Stimulated activated CD8-positive, alpha-beta memory T cell treated with anti-CD3 and anti-CD28 coated beads, Interleukin-15, amount 100 ng/mL, for 24 hours (primary cell): ENCODE measurements at places on chromosomes 4 and X.

GRCh38 chr4:135508006-135508714 lies 1306.6 kb upstream of the PABPC4L start:
- no peak for DNase-seq

DNA sequence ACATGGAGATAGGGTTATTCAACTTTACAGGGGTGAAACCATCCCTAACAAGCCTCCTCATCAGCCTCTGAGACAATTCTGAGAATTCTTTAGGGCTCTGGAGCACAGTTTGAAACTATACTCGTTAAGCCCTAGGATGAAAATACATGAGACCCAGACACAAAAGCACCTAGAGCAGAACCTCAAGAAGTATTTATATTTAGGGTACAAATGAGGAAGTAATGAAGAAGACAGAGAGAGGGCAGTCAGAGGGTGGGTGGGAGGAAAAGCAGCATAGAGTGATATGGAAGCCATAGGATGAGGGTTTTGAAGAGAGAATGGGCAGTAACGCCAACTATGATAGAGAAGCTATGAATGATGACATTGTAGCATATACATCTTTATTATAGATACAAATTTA lies 250.3 kb downstream of the DCLK2 start:
- DNase-seq = no peak

DNA sequence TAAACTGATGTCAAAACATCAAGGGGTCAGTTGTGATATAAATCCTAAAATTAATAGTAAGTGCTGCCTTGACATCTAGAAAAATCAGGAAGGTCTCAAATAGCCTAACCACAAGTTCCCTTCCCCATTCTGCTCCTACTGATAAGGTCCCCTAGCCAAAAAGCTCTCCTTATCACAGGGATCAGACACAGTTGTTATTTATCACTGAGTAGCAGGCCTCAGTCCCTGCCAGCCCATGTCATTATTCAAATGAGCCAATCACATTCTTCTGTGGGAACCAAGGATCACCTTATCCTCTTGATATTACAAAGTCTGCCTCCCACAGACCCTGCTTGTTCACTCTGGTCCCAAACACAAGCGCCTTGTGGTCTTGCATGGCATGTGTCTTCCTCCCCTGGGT lies 23.3 kb upstream of the TMEM255A start:
- no peak for DNase-seq

DNA sequence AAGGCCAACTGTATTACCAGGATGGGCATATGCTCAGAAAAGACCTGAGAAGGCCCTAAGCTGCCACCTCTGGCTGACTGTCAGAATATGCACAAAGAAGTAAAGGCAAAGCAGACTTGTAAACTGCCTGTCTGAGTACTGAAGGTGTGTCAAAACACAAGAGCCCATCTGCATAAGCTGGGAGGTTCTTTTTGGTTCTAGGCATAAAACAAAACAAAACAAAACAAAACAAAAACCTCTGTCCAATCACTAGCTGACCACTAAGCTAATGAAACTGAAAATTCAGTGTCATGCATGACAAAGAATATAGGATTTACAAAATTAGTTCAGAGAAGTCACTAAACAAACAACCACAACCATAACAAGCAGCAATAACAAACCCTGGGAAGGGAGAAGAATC lies 20.6 kb downstream of the SH3D19 start:
- DNase-seq = no peak

DNA sequence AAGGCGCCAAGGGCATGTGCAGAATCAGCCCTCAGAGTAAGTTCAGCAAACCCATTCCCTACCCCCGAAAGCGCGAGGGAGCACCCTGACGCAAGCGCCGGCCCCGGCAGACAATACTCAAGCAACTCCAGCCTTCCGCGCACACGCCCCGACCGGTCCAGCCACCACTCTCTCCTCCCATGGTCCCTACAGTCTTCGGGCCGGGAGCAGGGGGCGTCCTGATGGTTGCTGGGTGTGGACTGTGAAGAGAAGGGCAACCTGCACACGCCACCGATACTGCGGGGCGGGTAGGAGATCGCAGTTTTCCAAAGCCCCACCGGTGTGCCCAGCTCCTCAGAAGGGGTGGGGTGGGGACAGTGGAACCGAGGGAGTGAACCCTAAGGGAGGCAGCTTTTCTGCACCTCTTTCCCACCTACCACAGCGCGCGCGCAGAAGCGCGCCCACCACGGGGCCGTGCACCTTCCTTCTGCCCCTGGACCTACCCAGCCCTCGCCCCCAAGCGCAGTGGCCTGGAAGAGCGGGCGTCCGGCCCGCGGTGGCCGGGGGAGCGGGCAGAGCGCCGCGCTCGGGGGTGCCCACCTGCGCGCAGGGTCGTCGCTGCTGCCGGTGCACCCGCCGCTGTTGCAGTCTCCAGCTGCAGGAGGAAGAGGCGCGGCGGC lies 650.2 kb upstream of the DIPK2B start:
- no peak for DNase-seq

DNA sequence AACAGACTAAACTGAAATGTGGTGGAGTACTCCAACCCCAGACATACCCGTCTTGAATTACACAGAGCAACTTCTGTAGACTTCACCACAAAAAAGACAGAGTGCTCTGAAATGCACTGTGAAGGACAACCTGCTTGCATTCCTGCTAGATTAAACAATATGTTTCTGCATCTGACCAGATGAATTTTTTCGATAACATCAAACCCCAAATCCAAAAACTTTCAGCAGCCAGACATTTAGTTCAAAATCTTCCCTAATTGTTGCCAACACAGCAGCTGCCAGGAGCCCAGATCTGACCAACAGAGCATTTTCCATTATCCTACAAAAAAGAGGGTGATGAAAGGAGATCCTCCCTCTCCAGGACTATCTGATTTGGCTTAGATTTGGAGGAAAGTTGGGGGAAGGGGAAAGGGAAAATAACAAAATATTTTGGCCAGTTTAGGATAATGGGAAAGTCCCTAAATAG lies 356.5 kb downstream of the PDGFC start:
- no peak for DNase-seq

- DNase-seq = no peak
These were observed 7.3 kb upstream of the ARHGAP10 start for GRCh38 chr4:147724468-147725201.

GRCh38 chr4:33628296-33628695 lies 2616.0 kb downstream of the ARAP2 start:
- DNase-seq = no peak

- DNase-seq = no peak
These were observed 56.3 kb upstream of the CXCL8 start for GRCh38 chr4:73684097-73684496.

DNA sequence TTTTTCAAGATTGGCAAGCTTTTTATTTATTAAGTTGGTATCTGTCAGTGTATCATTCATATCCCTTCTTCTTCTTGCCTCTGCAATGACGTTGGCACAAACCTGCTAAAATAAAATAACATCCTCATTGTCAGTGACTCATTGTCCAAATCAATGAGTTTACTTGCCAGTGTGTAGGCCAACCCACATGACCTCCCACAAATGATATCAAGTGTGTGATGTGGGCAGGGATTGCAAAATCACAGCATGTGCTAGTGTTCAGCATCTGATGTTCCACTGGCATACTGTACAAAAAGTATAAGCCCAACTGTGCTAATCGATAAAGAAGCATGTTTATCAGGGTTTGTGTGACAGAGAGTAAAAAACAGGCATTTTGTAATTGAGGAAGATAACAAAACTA lies 25.5 kb downstream of the GPAT3 start:
- no peak for DNase-seq

- DNase-seq = no peak
These were observed 62.0 kb upstream of the VCX2 start for GRCh38 chrX:8233091-8233490.

GRCh38 chr4:148216321-148216720 lies 225.9 kb downstream of the NR3C2 start:
- no peak for DNase-seq

DNA sequence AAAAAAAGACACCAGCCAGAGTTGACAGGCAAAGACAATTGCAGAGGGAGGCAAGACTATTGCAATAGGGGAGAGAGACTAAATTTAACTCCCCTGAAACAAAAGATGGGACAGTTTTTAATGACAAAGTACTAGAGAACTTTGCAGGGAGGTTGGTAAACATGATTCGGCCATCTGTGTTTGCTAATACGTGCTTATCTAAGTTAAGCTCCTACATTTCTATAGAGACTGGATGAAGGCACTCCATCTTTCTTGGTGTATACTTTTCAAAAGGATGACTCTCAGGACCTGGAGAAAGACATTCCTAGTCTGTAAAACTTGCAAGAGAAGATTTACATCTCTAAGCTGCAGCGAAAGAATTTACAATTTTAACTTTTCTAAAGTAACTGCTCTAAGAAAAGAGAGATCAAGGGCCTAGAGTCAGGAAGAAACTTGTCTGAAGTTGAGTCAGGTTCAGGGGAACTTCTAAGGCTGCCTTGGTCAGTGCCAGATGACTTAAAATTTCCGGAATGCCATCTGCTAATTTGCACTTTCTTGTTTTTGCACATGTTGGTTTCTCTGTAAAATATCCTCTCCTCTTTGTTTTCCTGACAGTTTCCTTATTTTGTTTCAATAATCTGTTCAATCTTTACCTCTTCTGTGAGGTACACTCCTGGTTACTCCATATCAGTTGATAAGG lies 10.6 kb downstream of the ADAM29 start:
- no peak for DNase-seq

DNA sequence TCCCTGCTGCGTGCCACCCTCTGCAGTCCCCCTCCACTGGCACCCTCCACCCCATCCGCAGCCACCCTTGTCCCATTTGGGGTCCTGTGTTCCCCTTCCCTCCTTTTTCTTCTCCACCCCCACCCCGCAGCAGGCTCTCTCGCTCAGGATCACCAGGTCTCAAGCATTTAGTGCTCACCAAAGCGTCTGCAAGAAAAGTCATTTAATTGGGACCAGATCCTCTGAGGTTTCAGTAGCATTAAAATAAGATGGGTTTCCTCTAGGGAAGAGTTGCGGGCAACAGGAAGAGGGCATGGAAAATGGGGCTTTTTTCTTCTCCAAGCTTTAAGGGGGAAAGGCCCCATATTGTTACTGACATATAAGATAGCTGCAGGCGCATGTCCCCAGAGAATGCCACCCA lies 4.9 kb upstream of the HAUS7 start:
- DNase-seq = no peak

GRCh38 chr4:53455766-53456165 lies 78.3 kb downstream of the FIP1L1 start:
- no peak for DNase-seq
